ENCODE measurements at places on chromosomes 3 and 15.

GRCh38 chr15:55998478-55998877 is 5.1 kb upstream of the NEDD4 start:
- DNase-seq, result no peak

DNA sequence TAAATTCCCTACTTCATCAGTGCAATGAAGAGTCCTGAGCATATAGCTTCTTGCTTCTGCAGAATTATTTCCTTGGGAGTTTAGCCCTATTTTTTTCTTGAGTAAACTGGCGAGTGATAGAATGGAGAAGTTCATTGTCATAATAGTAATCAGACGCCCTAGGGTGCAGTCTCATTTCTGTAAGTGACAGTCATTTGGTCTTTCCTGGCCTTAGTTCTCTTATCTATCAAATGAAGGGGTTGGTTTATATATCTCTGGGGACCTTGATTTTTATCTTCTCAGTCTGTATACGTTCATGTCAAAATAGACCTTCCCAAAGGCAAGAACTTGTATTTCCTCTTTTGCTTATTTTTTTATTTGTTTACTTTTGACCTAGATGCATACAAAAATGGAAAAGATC is 9.9 kb upstream of the ALPK3 start:
- no peak for DNase-seq

- no peak for DNase-seq
These were observed 32.7 kb downstream of the GNB4 start for GRCh38 chr3:179418610-179419009.

DNA sequence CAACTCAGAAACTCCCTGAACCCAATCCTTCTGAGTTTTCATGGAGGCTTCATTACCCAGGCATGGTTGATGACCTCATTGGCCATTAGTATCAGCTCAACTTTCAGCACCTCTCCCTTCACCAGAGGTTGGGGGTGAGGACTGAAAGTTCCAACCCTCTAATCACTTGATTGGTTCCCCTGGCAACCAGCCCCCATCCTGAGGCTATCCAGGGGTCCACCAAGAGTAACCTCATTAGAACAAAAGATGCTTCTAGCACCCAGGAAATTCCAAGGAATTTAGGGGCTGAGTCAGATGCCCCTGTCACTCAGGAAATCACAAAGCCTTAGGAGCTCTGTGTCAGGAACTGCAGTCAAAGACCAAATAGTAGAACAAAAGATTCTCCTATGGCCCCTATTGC is 43.8 kb downstream of the ADAMTSL3 start:
- no peak for DNase-seq

DNA sequence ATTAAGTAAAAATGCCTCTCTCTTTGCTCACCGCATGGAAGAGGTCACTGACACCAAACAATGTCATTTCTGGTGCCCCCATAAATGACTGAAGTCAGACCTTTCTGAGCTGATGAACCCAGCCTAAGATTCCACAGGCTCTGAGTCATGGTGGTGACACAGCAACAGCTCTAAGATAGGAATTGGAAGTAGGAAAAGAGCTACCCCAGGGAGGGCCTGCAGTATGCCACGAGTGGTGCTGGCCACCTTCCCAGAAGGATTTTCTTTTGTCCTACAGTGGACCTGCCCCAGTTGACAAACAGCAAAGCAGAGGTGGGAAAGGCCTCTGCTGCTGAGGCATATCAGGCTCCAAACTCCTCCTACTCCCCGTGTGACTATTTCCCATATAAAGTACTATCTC is 208.1 kb downstream of the MINAR1 start:
- DNase-seq, result no peak
